IPS DF 19.7 (cell line): ENCODE measurements at places on chromosomes 11 and 22.

DNA sequence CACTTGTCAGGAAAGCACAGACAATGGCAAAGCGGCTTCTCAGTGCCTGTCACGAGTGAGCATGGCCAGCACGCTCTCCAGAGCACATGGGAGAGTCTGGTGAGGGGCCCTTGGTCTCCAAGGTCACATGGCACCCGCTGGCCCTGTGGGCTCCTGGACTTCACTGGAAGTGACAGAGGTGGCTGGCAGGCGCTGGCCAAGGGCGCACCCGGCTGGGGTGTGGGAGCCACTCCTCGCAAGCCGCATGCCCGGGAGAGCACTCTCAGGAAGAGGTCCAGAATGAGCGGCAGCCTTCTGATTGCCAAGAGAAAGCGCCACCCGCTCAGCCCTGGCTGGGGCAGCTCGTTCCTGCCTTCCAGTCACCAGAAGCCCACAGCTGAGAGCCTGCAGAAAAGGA, 17.1 kb upstream of the MOB2 start:
- no peak for DNase-seq

DNA sequence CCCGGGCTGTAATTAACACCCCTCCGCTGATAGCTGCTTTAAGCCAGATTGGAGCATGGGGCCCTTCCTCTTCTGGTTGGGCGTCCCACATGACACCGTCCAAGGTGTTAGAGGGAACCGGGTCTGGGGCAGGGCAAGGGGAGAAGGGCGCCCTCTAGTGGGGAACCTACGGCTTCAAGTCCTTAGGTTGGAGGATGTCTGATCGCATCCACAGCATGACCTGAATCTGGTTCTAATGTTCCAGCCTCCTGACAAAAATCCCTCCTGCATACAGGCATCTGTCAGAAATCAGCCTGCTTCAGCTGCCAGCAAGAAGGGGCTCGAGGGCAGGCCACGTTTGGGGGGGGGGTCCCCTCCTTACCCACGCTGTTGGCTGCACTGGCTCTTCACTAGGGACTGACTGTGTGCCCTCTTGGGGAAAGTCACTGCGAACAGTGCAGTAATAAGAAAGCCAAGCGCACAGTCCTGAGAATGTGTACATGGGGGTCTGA, 94.2 kb upstream of the TBCEL start:
- DNase-seq: peak; percentile 59

GRCh38 chr11:35477901-35478300, 47.5 kb downstream of the PAMR1 start:
- DNase-seq: peak; percentile 28

DNA sequence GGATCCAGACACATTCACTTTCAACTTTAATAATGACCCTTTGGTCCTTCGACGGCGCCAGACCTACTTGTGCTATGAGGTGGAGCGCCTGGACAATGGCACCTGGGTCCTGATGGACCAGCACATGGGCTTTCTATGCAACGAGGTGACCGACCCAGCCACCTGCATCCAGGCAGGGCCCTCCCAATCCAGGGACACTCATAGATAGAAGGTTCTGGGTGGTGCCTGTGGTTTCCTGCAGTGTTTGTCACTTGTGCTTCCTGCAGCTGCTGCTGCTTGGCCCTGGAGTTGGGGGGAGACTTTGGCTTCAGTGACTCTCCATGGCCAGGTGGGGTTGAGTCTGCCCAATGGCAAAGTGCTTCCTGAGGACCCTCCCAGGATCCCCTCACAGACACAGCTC, 7.3 kb downstream of the APOBEC3B start:
- DNase-seq: no peak

DNA sequence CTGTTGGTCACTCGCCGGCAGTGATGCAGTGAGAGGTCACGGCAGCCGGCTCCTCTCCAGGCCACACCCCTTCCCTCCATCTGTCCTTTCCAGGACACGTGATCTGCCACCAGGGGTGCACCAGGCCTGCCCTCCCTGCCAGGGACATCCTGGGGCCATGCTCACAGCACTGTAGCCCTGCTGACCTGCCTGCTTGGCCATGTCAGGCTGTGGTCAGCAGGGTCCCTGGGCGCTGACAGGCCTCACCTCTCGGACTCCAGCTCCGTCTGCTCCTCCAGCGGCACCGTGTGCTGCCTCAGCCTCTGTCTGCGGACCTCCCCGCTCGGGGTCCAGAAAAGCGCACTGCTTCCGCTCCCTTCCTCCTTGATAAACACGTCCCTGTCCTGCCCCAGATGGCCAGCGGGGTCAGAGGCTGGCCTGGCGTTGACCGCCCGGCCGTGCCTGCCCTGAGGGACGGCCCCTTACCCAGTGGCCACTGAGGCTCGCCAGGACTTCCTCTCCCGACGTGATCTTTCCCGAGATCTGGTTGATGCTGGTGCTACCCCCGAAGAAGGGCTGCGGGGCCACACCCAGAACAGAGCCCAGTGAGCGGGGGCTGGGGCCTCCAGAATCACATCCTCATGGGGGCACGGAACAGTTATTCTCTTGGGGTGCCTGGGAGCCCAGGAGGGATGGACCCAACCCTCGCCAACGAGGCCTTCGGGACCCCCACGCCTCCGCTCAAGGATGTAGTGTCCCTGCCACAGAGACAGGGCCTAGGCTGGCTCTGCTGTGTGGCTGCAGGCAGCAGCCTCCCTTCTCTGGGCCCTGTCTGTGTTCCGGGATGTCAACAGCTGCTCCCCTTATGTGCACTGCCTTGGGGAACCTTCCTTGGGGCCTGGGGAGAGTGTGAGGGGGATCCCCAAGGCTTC, 36.3 kb upstream of the CARS1 start:
- no peak for DNase-seq

GRCh38 chr11:5992150-5992549, 5.4 kb upstream of the OR52L1 start:
- no peak for DNase-seq

GRCh38 chr11:66886671-66887221, 29.9 kb downstream of the LRFN4 start:
- DNase-seq: no peak

- no peak for DNase-seq
Observed at GRCh38 chr11:105027678-105028077, 4.7 kb upstream of the CASP5 start.

DNA sequence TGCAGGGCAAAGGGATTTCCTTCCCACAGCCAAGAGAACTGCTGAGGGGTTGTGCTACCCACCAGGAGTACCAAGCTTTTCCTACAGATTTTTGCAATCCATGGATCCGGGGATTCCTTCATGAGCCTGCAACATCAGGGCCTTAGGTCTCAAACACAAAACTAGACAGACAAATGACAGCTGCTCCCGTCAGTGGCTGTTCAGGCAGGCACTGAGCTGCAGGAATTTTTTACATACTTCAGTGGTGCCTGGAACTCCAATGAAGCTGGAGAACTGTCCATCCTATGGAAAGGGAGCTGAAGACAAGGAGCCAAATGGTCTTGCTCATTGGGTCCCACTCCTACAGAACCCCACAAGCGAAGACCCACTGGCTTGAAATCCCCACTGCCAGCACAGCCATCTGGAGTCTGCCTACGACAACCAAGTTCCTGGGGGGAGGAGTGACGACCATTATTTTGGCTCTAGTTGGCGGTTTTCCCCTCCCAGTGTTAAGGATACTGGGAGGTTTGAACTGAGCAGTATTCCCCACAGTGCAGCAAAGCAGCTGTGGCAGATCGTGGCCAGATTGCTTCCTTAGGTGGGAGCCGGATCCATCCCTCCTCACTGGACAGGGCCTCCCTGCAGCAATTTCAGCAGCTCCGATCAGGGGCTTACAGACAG, 157.7 kb upstream of the TMEM45B start:
- no peak for DNase-seq

GRCh38 chr11:134997652-134998320, 585.7 kb upstream of the B3GAT1 start:
- DNase-seq: no peak

DNA sequence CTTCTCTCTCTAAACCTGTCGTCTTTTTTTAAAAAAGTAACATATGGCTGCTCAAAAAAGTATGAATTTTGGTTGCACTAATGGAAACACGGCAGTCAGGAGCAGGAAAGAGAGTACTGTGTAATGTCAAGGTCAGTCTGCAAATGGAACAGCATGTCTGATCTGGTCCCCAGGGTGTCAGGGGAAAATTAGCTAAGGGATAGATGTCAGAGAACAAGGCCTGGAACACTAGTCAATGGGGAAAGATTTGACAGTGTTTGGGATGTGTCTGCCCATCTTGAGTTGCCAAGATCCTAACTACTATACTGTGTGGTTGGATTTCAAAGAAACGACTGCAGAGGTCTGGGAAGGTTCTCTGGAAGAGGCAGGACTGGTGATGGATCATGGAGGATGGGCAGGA, 65.7 kb upstream of the PHOX2A start:
- DNase-seq: no peak

GRCh38 chr11:87331273-87331672, 293.5 kb downstream of the TMEM135 start:
- DNase-seq: no peak

DNA sequence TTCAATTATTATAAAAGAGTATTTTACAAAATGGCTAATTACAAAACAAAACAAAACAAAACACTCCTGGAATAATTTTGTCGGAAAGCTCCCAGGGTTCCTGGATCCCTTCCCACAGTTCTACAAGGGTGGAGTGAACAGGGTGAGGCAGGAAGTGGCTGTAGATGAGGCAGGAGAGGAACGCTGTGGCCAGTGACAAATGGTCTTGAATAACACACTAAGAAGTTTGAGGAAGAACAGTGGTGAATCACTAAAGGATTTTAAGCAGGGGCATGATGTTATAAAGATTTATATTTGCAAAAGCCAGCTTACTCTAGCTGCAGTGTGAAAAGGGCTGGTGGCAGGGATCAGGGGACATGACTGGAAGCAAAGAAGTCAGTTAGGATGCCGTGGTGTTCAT, 33.8 kb upstream of the APOA1 start:
- DNase-seq: no peak

DNA sequence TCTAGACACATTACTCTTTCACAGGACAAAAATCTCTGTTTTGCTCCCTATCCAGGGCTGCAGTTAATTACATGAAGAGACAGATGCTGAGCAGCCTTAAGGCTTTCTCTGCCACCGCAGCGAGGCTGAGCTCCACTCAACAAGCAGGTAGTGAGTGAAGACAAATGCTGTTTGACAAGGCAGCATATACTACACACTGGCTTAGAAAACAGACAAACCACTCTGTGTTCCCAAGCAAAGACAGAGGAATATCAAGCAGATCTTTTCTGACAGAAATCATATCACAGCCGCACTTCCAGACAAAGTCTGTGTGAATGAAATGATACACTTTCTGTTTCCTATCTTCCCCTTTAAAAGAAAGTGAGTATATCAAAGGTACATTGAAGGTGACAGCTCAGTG, 368.1 kb downstream of the DCDC1 start:
- no peak for DNase-seq

DNA sequence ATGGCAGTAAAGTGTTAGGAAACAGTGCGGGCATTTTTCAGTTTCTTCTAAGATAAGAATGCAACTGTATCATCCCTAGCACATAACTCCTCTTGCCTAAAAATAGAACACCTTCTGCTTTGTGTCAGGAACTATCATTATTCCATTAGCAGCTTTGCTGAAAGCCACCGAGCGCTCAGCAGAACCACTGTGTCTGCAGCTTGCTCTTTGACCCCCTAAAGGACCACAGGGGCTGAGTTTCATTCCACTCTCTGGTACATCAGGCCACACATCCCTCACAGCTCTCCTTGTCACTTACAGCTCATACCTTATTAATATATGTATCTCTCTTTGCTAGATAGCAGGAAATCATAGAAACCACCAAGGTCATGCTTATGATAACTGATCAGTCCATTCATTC, 360.2 kb downstream of the KCNA4 start:
- DNase-seq: no peak

- DNase-seq: no peak
Observed at GRCh38 chr11:78659326-78660270, 84.9 kb upstream of the NARS2 start.

DNA sequence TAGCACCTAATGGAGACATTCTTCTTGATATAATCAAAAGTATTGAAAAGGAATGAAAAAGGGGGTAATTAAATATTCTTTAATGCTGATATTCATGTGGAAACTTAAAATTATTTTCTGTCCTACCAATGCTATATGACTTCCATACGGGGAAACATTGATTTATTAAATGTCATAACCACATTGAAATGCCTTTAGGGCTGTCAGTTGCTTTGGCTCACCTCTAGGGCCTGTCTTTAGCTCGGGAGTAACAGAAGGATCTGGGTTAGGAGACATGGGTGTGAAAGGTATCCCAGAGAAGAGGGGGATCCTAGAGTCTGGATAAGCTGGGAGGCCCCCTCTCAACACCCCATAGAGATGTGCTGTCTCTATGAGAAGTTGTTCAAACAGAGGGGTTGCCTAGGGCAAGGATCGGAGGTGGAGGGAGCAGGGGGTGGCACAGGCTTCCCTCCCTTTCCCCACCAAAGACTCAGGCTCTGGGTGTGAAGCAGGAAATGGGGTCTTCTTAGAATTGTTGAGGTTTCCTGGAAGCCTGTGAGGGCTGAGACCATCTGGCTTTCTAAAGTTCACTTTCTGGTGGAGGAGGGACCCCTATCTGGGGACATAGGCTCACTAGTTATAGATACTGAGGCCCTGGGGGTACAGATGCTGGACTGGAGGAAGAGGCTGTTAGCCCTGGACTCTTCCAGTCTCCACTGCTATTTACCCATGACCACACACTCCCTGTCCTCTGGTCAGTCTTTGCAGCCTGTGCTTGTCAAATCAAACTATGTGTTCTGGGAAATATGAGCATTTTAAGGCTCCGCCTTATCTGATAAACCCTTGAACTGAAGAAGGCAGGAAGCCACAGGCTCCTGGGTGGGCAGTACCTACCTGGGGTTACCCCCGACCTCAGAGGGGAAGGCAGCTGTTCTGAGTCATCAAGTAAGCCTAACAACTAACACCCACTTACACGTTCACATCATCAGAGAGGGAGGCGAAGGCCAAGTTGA, 55.8 kb upstream of the RRAS2 start:
- no peak for DNase-seq

DNA sequence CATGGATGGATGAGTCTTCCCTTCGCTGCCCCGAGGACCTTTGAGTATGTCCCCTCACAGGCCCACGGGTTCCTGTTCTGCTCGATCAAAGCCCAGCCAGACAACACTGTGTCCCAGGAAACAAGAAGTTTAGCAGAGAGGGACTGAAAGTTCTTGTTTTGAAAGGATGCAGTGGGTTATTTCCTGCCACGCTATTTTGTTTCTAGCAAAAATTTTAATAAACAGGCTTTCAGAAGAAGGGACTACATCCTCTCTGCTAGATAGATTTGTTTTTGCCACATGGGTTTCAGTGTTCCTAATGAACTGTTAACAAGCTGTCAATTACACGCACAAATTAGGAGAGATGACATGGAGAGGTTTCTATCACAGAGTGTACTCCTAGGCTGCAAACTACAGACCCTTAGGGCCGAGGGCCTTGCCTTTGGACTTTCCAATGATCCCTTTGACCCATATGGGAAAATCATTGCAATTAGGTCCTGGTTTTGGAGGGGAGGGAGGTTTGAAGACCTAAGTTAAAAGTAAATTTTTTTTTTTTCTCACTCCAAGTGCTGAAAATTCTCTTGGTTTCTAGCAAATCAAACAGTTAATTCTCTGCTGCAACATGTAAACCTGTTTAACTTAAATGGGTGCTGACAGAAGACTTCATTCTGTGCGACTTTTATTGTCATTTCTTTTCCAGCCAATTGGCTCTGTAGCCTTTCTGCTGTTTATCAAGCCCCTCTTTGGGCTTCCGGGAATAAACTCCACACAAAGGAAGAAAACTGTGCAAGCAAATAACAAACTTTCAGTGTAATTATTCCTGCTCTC, 81.4 kb downstream of the RCN1 start:
- no peak for DNase-seq
